AG09319 (cell line): ENCODE measurements at places on chromosomes 2 and 18.

- DNase-seq = no peak
Observed at GRCh38 chr2:196618661-196619060, 20.9 kb upstream of the CCDC150 start.

- DNase-seq = no peak
Observed at GRCh38 chr2:195759877-195760276, 102.9 kb downstream of the SLC39A10 start.

GRCh38 chr18:63099091-63099840, 220.3 kb downstream of the BCL2 start:
- DNase-seq = no peak

DNA sequence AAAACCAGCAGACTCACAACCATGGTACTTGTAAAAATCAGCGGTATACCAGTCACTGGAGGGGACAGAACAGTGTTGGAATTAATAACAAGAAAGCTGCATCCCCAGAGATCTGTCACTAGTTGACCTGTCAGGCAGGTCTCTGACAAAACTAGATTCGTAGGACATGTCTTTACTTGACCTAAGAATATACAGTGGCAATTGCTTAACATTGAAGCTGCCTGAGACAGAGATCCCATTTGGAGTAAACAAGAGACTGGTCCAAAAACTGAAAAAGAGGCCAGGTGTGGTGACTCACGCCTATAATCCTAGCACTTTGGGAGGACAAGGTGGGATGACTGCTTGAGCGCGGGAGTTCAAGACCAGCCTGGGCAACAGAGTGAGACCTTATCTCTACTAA, 7.2 kb upstream of the SS18 start:
- no peak for DNase-seq

DNA sequence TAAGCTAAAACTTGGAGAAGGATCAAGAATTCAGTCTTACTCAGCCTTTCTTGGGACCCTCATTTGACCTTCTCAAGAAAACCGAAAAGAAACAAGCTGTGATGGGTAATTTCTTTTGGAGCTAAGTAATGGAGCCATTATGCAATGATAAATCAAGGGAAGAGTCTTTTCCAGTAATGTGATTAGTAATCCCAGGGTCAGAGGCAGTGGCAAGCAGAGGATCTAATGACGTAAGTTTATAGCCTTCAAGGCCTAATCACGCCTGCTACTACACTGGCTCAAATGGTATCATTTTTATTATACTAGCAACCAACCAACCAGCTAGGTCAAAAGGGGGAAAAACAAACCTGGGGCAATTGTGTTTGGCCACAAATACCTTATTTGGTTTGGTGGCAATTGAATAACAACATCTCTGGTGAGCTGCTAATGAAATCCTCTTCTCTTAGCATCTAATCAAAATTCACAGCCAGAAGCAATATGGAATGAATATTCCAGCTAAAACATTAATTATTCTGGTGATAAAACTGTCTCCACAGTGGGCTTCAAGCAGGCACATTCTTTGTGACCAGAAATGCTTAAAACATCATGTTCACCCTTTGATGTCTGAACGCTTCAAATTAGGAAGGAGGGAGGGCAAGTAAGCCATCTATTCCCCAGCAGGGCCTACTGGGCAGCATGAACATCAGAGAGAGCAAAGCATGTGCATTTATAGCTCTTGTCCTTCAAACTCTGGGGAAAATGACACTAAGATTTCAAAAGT, 114.9 kb upstream of the SULT1C3 start:
- no peak for DNase-seq

- no peak for DNase-seq
Observed at GRCh38 chr2:17790536-17790935, 25.7 kb upstream of the MSGN1 start.
